Dermis blood vessel endothelial cell (primary cell): ENCODE measurements at places on chromosomes 7 and 10. TPM values are rescaled to one million over a fixed set of nuclear protein-coding genes. Genes with fewer than 3 reads are reported as not detected.

The RP9 gene
- total RNA-seq, result 5.8 and 8.8 TPM in 2 replicates

The PCDH15 gene
- not detected in 2 replicates for total RNA-seq

The RSPH10B2 gene
- total RNA-seq, result 0.19 and 0.34 TPM in 2 replicates

The ARPC1A gene
- total RNA-seq, result 210 and 276 TPM in 2 replicates

The ABCB1 gene
- total RNA-seq, result 4.6 and 16.2 TPM in 2 replicates

The LIPM gene
- total RNA-seq, result not detected in 2 replicates

The CHAT gene
- not detected in 2 replicates for total RNA-seq
